ENCODE measurements at places on chromosomes 4 and X.

DNA sequence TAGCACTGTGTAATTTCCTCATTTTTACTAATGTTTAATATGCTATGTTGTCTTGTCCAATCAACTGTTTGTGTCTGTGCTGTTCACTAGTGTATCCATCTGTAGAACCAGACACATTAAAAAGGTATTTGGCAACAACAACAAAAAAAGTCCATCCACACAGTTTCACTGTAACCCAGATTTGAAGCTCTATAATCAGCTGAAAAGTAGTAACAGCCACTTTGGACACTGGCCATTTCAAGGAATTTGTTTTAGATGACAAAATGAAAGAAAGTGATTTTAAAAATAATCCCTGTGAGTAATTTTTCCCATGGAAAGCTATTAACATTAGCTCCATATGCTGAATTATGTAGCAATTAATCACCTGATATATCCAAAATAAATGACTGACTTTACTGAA, 2.2 kb upstream of the FBXL5 start:
- DNase-seq: no peak

GRCh38 chrX:13307041-13307440, 12.8 kb downstream of the ATXN3L start:
- no peak for DNase-seq

DNA sequence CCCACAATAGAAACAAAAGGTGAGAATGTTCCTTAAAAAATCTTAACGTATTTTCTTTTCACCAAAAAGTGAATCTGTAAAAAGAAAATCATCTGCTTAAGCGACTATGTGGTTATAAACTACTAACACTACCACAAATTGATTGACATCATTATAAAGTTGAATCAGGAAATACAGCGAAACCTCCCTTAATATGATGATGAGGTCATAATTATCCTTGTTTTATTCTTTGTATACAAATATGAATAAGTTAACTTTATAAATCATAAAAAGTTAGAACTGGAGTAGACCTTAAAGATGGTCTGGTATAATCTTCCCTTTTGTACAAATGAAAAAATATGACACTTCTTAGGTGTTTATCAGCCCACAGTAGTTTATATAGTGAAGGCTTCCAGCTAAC, 35.6 kb downstream of the NFKB1 start:
- DNase-seq: no peak

GRCh38 chrX:119423631-119424030, 24.5 kb downstream of the SLC25A43 start:
- no peak for DNase-seq

GRCh38 chr4:108742451-108743420, 20.1 kb downstream of the ETNPPL start:
- DNase-seq: peak; percentile 47

GRCh38 chr4:121344098-121344497, 36.7 kb downstream of the QRFPR start:
- no peak for DNase-seq
